ENCODE measurements at places on chromosomes 13 and 19.

DNA sequence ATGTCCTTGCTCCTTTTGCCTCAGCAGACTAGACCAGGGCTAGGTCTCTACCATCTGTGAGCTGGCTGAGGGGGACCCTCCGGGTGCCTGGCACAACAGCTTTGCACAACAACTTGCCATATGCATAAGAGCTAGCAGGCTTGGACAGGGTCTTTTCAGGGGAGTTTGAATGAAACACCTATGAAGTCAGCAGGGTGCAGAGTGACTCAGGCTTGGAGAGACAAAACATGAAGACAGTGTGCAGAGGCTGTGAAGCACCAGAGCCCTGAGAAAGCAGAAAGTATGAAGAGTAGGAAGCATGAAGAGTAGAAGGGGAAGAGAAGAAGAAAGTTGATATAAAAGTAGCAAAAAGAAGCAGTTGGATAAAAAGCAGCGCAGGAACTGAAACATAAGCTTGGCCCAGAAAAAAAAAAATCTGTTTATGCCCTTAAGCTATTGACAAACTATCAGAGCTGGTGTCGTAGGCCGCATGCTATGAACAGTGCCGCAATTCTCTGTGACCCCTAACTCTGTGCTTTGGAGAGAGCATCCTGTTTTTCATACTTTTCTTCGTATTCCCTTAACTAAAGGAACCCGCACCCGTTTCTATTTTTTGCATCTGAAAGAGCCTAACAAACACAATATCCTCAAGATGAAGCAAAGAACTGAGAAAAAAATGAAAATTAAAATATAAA is 52.7 kb upstream of the FAM216B start:
- no peak for DNase-seq

DNA sequence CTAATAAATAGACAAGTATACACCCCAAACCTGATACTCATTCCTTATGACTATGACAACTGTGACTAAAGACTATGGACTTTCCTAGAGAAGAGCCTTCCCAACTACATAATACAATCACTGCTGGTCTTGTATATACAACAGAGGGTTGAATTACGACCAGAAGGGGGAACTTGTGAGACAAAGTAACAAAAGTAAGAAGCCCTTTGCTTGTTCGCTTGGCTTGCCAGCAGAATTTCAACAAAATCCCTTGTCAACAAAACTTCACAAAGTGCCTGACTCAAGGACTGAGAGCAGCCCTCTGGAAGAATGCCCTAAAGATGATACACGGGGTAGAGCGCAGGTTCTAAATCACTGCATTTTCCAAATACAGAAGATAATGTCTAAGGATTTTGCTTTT is 99.4 kb downstream of the WASF3 start:
- DNase-seq = peak; percentile 6

DNA sequence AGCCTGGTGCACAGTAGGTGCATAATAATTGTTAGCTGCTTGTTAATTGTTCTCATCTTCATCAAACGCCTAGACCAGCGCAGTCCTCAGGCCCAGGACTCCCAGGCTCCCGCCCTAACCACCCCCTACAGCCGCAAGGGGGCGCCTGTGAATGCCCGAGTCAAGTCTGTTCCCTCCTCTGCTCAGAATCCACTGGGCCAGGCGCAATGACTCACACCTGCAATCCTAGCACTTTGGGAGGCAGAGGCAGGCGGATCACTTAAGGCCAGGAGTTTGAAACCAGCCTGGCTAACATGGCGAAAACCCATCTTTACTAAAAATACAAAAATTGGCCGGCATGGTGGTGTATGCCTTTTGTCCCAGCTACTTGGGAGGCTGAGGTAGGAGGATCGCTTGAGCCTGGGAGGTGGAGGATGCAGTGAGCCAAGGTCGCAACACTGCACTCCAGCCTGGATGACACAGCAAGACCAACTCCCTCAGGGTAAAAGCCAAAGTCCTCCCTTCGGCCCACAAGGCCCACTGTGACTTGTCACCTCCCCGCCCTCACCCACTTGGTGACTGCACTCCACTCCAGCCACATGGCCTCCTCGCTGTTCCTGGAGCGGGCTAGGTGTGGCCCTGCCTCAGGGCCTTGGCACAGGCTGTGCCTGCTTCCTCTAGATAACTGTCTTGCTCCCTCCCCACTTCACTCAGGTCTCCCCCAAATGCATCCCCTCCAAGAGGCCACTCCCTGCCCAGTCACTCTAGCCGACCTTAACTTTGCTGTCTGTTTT is 9.1 kb downstream of the ZNF653 start:
- peak; percentile 47 for DNase-seq

GRCh38 chr13:20960663-20961309 is 58.2 kb upstream of the XPO4 start:
- peak; percentile 25 for DNase-seq

DNA sequence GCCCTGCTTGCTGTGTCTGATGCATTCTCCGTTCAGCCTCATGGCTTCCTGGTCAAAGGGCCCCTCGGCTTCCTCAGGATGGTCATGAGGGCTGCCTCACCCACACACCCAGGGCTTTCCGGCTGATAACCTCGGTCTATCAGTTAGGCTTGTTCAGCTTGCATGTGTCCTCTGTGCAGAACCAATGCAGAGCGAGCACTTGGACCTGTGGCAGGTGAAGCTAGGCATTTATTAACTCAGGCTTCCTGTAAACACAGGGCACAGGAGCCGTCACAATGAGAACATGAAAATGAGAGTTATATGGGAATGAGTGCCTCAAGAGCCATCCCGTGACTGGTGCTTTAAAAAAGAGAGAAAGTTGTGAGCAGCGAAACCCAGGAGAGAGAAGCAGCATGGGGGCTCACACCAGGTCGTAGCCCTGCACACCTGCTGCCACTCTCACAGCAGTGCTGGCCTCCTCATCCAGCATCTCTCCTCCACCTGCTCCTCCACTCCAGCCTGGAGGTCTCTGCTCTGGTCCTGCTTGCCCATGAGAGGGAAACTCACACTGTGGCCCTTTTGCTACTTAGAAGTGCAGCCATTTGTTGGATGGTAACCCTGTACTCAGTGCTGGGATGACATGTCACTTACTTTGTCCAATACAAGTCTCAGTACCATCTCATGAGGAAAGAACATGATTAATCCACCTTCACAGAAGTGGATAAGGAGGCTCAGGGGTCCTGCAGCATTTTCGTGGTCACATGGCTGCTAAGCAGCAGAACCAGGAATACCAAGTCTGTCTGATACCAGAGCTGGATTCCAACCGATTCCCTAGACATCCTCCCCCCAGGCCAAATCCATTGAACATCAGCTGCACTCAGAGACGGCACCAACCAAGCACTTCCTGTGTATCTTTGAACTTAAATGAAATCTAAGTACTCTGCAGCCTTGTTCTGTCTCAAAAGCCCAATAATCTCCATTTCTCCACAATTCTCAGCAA is 50.5 kb upstream of the IRS2 start:
- peak; percentile 2 for DNase-seq

- DNase-seq = no peak
Measured at GRCh38 chr19:51727349-51727880, 3.6 kb upstream of the HAS1 start.

DNA sequence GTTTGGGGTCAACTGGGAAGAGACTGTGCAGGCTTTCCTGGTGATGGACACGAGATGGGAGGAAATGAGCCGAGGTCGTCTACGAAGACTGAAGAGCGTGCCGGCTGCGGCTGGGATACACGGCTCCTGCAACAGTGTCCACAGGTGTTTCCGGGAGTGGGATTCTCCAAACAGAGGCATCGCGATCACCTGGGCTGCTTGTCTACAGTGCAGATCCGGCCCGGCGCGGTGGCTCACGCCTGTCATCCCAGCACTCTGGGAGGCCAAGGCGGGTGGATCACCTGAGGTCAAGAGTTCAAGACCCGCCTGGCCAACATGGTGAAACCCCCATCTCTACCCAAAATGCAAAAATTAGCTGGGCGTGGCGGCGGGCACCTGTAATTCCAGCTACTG is 11.6 kb upstream of the SLC39A3 start:
- DNase-seq = no peak

Measured in LoVo (cell line).